ENCODE measurements at places on chromosomes 7 and 10.

DNA sequence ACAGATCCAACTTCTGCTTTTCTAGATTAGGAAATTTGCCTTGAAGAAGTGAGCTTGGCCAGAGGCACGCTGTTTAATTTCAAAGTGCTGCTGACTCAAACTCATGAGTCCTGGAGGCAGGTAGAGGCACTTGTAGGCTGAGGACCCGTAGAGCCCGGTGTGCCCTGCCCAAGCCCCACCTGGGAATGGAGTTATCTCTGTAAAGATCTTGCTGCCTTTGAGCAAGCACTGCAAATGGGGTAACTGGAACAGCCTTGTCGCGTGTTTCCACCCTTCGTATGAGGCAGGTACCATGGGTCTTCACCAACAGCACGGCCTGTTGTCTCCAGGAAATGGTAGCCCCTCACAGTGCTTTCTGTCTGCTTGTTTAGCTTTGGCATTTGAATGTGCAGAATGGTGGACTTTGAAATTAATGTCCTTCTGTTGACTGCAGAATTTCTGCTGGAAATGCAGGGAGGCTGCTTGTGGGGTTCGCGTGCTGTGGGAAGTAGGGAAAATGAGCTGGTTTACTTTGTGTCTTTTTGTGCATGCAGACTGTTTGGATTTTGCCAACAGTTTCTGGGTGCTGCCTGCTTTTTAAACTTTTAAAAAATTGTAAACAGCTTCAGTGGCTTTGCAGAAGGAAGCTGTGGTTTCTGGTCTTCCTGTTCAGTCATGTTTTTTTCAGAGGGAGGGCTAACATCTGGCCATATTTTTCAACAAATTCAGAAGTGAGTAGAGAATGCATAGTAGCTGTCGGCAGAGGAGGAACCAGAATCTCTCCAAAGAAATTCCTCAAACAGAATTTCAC is 27.2 kb downstream of the CCM2 start:
- no peak for DNase-seq

GRCh38 chr10:53491774-53492173 is 719.2 kb upstream of the MBL2 start:
- no peak for DNase-seq

GRCh38 chr7:44151956-44152355 is 10.8 kb upstream of the MYL7 start:
- DNase-seq: no peak

GRCh38 chr10:97013983-97014382 is 171.8 kb downstream of the SLIT1 start:
- no peak for DNase-seq

GRCh38 chr10:43265799-43266721 is 805 bp downstream of the RASGEF1A start:
- peak; percentile 31 for DNase-seq

GRCh38 chr10:11898372-11899066 is 75.4 kb downstream of the PROSER2 start:
- no peak for DNase-seq

- no peak for DNase-seq
Observed at GRCh38 chr10:103499881-103500280, 6.4 kb downstream of the NEURL1 start.

GRCh38 chr10:59844436-59844835 is 61.9 kb downstream of the CCDC6 start:
- no peak for DNase-seq

- DNase-seq: no peak
Observed at GRCh38 chr10:131775433-131775832, 125.4 kb upstream of the PPP2R2D start.

GRCh38 chr10:108567899-108568752 is 1355.2 kb downstream of the XPNPEP1 start:
- no peak for DNase-seq

DNA sequence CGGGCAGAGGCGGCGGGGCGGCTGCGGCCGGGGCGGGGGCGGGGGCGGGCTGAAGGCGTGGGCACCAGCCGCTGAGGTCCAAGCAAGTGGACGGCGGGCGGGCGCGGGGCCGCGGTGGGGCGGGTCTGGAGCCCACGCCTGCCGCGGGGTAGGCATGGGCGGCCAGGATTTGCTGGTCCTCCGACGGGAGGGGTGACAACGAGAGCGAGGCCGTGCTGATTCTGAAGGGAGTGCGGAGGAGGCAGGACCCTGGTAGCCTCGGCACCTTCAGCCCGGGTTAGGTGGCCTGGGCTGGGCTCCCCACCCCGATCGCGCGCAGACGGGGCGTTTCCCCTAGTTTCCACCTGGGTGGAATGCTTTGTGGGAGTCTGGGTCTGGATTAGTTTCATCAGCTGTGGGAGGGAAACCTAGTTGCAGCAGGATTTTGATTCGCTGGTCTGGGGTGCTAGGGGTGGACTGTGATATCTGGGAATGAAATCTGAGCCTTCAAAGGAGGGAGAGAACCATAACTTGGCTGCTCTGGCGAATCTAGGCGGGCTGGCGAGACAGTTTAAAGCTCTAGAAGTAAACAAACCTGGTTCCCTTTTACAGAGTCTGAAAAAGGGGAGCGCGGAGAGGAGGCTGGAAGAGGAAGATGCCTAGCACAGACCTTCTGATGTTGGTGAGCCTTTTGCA is 609 bp downstream of the SGPL1 start:
- peak; percentile 48 for DNase-seq

GRCh38 chr7:2014391-2015241 is 218.1 kb downstream of the MAD1L1 start:
- DNase-seq: no peak

DNA sequence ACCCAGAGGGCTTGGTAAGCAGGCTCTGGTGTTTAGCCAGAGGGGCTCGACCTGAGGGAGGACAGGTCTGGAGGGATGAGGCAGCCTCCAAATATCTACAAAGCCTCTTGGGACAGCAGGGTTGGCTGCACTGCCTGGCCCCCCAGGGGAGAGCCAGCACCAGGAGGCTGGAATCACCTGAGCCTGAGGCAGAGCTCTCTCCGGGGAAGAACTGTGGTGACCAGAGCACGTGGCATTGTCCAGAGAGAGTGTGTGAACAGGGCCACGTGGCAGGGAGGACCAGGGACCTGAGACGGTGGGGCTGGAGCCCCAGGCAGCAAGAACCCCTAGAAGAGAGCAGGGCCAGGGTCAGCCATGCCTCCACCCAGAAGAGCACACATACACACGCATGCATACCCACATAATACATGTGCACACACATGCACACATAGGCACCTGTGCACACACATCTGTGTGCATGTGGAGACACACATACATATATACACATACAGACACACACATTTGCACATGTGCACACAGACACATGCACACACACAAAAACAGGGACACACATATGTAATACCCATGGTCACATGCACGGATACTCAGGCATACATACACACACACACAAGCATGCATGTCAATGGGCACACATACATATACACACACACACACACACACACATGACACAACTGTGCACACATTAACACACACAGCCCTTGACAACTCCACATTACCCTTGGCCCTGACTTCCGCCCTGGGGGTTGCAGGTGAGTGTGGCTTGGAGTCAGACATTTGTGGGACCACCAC is 94.9 kb downstream of the MYL10 start:
- DNase-seq: no peak

DNA sequence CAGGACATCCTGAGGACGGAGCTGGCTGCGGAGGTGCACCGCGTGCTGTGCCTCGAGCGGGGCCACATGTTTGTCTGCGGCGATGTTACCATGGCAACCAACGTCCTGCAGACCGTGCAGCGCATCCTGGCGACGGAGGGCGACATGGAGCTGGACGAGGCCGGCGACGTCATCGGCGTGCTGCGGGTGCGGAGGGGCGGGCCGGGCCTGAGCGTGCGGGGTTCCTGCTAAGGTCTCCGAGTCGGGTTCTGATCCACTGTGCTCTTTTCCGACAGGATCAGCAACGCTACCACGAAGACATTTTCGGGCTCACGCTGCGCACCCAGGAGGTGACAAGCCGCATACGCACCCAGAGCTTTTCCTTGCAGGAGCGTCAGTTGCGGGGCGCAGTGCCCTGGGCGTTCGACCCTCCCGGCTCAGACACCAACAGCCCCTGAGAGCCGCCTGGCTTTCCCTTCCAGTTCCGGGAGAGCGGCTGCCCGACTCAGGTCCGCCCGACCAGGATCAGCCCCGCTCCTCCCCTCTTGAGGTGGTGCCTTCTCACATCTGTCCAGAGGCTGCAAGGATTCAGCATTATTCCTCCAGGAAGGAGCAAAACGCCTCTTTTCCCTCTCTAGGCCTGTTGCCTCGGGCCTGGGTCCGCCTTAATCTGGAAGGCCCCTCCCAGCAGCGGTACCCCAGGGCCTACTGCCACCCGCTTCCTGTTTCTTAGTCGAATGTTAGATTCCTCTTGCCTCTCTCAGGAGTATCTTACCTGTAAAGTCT is 10.4 kb downstream of the ATG9B start:
- DNase-seq: peak; percentile 67

DNA sequence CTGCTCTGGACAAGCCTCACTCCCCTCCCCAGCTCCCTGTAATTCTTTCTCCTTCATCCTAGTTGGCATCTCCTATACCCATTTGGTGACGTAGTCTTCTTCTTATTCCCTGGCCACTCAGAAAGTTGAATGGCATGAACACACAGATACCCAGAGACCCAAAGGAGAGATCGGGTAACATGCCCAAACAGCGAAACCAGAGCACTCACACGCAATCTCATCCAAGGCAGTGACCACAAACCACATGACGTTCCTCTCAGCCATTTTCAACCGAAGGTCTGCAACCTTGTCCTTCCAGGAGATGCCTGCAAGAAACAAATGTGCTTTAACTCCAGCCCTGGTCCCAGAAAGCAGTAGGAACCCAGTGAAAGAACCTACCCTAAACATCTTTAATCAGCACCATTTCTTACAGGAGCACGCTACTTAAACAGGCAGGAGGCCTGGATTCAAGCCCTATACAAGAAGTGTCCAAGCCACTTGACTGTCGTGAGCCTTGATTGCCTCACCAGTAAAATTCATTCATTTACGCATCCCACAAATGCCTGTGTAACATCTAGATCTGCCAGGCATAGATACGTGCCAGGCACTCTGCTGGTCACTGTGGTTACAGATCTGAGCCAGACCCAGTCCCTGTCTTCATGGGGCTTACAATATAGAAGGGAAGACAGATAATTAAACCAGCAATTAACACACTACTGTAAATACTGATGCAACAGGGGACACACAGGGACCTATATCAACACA is 37.1 kb downstream of the XPNPEP1 start:
- DNase-seq: no peak

- DNase-seq: no peak
Observed at GRCh38 chr7:44912775-44913347, 27.5 kb upstream of the PURB start.

DNA sequence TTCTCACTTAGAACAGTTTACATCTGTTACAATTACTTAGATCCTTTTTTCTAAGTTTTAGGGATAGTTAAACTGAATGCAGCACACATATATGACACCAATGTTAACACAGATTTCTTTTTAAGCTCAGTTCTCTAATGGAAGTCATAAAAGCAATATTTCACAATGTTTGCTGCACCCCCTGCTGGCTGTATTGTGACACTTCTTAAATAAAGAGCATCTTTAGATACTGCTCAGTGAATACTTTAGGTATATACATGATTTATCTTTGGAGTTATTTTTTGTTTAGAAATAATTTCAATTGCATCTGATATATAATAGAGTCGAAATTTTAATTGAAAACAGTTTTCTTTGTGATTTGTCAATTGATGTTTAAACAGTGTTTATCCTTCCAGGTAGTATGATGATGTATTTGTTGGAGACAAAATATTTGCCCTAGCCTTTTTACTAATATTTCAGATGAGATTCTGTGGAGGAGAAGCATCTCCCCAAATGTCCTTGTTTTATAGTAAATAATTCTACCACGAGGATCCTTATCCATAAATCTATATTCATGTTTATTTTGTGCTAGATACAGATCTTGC is 174.4 kb downstream of the ST7 start:
- no peak for DNase-seq

- DNase-seq: no peak
Observed at GRCh38 chr7:46488607-46489006, 567.5 kb upstream of the IGFBP3 start.

GRCh38 chr10:51273574-51273973 is 199.3 kb downstream of the PRKG1 start:
- no peak for DNase-seq

- no peak for DNase-seq
Observed at GRCh38 chr10:132892004-132892403, 50.4 kb downstream of the CFAP46 start.

- DNase-seq: no peak
Observed at GRCh38 chr10:94757916-94758315, 4.6 kb upstream of the CYP2C19 start.

GRCh38 chr7:96654630-96655188 is 54.9 kb downstream of the SEM1 start:
- no peak for DNase-seq

GRCh38 chr10:624312-624604 is 65.2 kb downstream of the DIP2C start:
- DNase-seq: no peak

DNA sequence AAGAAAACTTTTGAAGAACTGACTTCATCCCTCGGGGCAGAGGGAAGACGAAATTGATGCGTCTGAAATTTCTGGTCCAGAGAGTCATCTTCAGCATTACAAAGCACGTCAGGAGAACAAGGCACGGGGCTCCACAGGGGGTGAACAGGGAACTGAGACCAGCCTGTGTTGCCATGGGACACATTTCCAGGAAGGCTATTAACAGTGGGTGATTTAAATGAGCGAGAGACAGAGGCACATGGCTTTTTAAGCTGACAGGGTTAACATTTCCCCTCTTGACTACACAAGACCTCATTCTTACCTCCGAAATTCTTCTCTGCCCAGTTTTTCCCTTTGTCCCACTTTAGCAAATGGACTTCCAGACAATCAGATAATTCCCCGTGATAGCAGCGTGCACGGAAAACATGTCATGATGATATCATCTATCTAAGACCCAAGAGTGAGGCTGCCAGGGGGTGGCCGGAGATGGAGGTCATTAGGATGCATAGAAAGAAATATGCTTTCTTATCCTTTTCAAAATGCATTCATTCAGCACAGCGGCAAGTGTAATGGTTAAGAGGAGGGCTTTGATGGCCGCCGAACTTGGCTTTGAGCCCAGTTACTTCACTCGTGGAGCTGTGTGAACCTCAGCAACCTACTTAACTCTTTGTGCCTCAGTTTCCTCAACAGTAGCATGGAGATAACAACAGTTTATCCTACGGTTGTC is 248.0 kb downstream of the PRPF18 start:
- no peak for DNase-seq

GRCh38 chr7:121030308-121030707 is 41.8 kb downstream of the CPED1 start:
- no peak for DNase-seq

- no peak for DNase-seq
Observed at GRCh38 chr7:1181640-1182039, 21.6 kb upstream of the ZFAND2A start.

Data from GM12892 (cell line).